ENCODE measurements at places on chromosomes 3 and 15.

GRCh38 chr3:182782149-182782548 is 11.2 kb upstream of the ATP11B start:
- H3K27ac ChIP-seq: no peak overlapping the region
- H3K36me3 ChIP-seq: no peaks in the 10 kb centered on the region
- no peak for DNase-seq
- no peak overlapping the region for H3K4me3 ChIP-seq
- H3K4me1 ChIP-seq: no peaks in the 10 kb centered on the region
- peaks cover 11% of the 10 kb centered on the region for H3K27me3 ChIP-seq

- H3K36me3 ChIP-seq: peaks cover 30% of the 10 kb centered on the region
- no peak overlapping the region for H3K4me3 ChIP-seq
- no peak for DNase-seq
- no peak overlapping the region for H3K27ac ChIP-seq
- no peaks in the 10 kb centered on the region for H3K27me3 ChIP-seq
Measured at GRCh38 chr3:14174483-14174882, 3.9 kb downstream of the XPC start.

GRCh38 chr3:61807865-61808276 is 246.5 kb downstream of the PTPRG start:
- peaks cover 85% of the 10 kb centered on the region for H3K4me1 ChIP-seq
- no peak overlapping the region for H3K4me3 ChIP-seq
- peak; percentile 67 for DNase-seq
- H3K36me3 ChIP-seq: no peaks in the 10 kb centered on the region
- H3K27me3 ChIP-seq: no peaks in the 10 kb centered on the region

DNA sequence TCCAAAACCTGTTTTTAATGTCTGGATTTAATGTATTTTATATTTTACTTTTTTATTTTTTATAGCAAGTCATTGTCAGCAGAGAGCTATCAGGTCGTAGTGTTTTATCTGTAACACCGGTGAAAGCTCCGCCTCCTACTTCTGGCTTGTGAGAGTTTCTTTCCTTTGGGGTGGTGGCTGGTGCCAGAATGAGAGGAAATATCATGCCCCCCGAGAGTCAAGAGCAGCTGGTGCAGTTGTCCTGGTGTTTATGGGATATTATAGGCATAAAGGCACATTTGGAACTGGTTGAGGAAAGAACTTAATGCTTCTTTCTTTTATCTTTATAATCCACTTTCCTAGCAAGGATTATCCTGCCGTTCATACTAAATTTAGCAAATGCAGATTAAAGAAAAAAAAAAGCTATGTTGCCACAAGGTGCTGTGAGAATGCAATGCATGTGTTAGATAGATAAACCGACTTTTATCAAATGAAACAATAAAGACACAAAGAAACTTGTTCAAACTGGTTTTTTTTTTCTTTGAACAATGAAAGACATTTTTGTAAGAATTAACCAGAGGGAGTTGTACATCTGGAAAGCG is 260.1 kb upstream of the PLSCR5 start:
- H3K36me3 ChIP-seq: no peaks in the 10 kb centered on the region
- no peak for DNase-seq
- no peak overlapping the region for H3K4me3 ChIP-seq
- no peak overlapping the region for H3K27ac ChIP-seq

DNA sequence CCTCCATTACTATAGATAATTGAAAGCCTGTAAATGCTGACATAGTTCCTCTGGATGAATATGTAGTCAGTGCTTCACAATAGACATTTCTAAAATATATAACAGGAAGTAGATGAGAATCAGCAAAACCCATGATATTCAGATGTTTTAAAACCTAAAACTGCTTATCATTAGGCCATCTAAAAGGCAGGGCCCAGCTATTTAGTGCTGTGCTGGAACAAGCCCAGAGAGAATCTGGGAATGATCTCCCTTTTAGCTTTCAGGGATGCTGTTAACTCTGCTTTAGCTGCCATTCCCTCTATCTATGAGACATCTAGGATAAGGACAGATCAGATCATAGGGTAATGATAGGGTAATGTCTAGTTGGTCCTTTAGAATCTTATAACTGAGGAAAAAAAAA is 106.8 kb downstream of the SLMAP start:
- no peaks in the 10 kb centered on the region for H3K4me1 ChIP-seq
- no peak overlapping the region for H3K27ac ChIP-seq
- H3K27me3 ChIP-seq: no peaks in the 10 kb centered on the region

- peak; percentile 14 for DNase-seq
Measured at GRCh38 chr3:115691964-115692363, 68.7 kb downstream of the GAP43 start.

DNA sequence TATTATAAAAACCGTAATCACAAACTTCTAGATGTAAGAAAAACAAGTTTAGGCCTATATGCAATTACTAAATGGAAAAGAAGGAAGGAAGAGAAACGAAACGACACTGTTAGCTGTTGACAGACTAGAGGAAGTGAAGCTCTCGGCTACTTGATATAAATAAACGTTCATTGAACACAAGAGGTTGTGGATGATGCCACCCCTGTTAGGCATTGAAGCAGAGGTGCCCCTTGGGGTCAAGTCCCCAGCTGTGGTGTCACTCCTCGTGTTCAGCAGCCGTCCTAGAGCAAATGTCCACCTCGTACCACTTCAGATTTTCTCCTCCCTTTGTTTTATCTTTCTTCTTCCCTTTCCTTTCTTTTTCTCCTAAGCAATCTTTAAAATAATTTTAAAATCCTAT is 146.5 kb upstream of the UBE2E1 start:
- H3K36me3 ChIP-seq: no peaks in the 10 kb centered on the region
- no peak for DNase-seq
- peaks cover 3% of the 10 kb centered on the region for H3K4me1 ChIP-seq
- no peaks in the 10 kb centered on the region for H3K27me3 ChIP-seq
- H3K27ac ChIP-seq: no peak overlapping the region

DNA sequence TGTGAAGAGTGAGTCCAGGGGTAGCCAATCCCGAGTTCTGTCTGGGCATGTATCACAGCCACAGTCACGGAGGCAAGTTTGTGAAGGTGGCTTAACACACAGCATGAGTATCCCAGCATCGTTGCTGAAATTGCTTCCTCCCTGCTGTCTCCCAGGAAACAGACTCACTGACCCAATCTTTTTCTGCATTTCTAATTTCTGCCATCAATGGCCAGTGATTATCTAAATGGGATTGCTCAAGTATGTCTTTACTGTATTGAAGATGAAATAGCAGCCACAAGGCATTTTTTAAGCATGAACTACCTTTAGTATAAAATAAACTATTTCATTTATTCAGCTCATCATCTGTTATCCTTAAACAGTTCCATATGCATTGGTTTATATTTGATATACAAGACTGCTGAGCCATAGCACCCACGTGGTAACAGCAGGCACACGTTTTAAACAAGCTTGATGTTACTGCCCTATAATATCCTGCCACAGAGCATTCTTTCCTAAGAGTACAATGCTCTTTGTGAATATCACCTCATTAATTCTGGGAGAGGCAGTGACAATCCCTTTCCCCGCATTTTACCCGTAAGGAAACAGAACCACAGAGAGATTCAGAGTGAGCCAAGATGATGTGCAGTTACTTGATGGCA is 276.6 kb upstream of the THBS1 start:
- no peaks in the 10 kb centered on the region for H3K36me3 ChIP-seq
- no peak for DNase-seq
- no peaks in the 10 kb centered on the region for H3K27me3 ChIP-seq
- no peak overlapping the region for H3K4me3 ChIP-seq
- H3K27ac ChIP-seq: no peak overlapping the region

GRCh38 chr3:8576436-8576835 is 68.2 kb downstream of the SSUH2 start:
- no peak for DNase-seq
- H3K27me3 ChIP-seq: no peaks in the 10 kb centered on the region
- no peak overlapping the region for H3K27ac ChIP-seq
- no peaks in the 10 kb centered on the region for H3K4me1 ChIP-seq
- H3K4me3 ChIP-seq: no peak overlapping the region
- no peaks in the 10 kb centered on the region for H3K36me3 ChIP-seq

DNA sequence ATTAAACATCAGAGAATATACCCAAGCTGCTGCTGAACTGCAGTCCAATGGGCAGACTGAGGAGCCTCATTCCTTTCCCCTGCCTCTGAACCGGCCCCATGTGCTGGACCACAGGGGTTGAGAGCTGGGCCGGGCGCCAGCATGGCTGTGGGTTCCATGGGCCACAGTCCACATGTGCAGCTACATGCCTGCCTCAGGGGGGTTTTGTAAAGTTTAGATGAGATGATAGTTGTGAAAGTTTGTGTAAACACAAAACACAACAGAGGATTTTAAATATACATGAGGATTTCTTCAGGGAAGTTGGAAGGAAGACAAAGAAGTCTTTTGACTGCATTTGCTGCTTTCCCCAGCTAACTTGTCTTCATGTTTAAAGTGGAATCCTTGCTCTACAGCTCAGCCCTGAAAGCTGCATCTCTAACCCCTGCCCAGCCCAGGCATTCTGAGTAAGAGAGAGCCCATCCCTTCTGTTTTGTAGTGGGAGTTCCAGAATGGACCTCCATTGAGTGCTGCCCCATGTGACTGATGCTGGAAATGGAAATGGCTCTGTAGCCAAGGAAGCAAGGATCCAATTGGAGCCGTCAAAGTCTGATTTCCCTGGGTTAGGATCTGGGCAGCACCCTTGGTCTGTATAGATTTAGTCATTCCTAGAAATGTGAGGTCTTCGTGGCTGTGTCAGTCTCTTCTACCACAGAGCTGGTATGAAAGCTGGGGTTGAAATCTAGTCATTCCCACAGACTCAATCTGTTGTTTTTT is 17.5 kb downstream of the SLC12A8 start:
- H3K27ac ChIP-seq: no peak overlapping the region
- H3K27me3 ChIP-seq: no peaks in the 10 kb centered on the region
- no peaks in the 10 kb centered on the region for H3K4me1 ChIP-seq
- no peak for DNase-seq
- H3K36me3 ChIP-seq: peaks cover 4% of the 10 kb centered on the region

GRCh38 chr15:44490622-44491021 is 46.3 kb upstream of the EIF3J start:
- no peak overlapping the region for H3K27ac ChIP-seq
- no peak for DNase-seq
- H3K4me3 ChIP-seq: no peak overlapping the region
- H3K27me3 ChIP-seq: no peaks in the 10 kb centered on the region
- H3K4me1 ChIP-seq: no peaks in the 10 kb centered on the region
- H3K36me3 ChIP-seq: peaks cover 25% of the 10 kb centered on the region

GRCh38 chr3:10983219-10983916 is 9.2 kb upstream of the SLC6A1 start:
- DNase-seq: peak; percentile 28
- H3K4me3 ChIP-seq: no peak overlapping the region
- no peaks in the 10 kb centered on the region for H3K36me3 ChIP-seq
- H3K27me3 ChIP-seq: no peaks in the 10 kb centered on the region

DNA sequence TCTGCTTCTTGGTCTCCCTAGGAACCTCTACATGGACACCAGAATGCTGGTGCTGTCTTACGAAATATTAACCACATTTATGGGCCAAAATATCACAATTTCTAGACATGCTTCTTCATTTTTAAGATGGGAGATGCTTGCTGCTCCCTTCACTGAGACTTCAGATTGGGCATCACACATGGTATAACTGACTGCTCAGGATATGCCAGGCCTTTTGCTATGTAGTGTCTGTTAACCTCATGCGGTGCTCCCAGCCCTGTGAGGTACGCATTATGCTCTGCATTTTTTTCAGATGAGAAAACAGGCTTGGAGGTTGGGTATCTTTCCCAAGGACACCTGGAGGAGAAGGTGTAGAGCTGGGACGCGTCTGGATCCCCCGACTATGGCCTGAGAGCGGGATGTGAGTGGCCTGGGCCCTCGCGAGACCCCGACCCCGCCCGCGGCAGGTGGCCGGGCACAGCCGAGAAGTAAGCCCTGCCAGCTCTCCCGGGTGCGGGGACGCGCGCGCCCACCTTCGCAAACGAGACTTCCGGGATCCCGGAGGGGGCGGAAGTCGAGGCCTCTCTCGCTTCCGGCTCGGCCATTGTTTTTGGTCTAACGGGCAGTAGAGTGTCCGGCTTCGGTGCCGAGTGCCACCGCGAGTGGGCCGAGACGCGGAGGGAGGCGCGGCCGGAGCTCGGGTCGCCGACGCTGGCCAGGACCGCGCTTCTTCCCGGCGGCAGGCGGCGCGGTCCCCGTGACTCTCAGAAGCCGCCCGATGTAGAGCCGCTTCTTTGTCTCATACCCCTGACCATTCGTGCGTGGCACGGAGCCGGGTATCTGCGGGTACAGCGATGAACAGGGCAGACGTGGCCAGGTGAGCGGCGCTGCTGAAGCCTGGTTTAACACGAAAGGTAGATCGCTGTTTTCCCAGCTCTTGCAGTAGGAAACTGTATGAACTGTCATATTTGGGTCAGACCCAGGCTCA is at the start of gene ZKSCAN7:
ZKSCAN7 (plus strand) TSS at position 568 of the 967 bp plus-strand sequence. CDS start 1,855 bp downstream, outside the sequence.
- peaks cover 21% of the 10 kb centered on the region for H3K4me1 ChIP-seq
- peak; percentile 47 for DNase-seq
- peak within 1 kb of the TSS; percentile 79 for H3K4me3 ChIP-seq
- peaks cover 10% of the 10 kb centered on the region for H3K36me3 ChIP-seq

Data from stomach (tissue), 19 donors.